ENCODE measurements at places on chromosomes 6 and 20. TPM values are rescaled to one million over a fixed set of nuclear protein-coding genes. Genes with fewer than 3 reads are reported as not detected.

Gene SNX14
- total RNA-seq: 62.4 TPM

Gene LGSN
- total RNA-seq: not detected

Gene FHL5
- 0.14 TPM for total RNA-seq

Gene ZNF391
- total RNA-seq: 8.4 TPM

Gene CST4
- total RNA-seq: 56.8 TPM

Gene SEMG1
- not detected for total RNA-seq

DNA sequence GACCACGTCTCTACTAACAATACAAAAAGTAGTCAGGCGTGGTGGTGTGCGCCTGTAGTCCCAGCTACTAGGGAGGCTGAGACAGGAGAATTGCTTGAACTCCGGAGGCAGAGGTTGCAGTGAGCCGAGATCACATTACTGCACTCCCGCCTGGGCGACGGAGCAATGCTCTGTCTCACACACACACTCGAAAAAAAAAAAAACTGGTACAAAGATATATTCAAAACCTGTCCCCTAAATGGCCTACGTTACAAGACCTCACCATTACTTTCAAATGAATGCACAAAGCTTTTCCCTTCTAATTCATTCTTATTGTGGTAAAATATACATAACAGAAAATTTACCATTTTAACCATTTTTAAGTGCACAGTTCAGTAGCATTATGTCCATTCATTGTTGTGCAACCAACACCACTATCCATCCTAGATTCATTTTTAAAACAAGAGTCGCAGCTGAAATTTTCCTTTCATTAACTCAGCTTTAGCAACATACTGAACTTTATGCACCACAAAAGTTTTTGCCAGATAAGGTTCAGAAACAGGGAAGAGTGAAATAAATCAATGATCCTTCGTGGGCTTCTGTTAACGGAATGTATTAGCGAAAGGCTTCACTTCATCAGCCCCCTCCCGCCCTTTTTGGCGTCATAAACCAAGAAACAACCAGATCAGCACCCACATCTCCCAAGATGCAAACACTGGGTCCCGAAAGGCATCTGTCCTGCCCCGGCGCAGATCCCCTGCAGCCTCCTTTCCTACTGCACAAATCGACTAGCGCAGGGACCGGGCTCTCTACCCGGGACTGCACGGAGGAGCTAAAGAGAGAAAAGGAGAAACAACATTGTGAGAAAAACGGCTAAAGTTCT, 825 bp upstream of the FAM135A start:
- H3K4me3 ChIP-seq: peak overlapping the region; percentile 94
- DNase-seq: no peak
- H3K4me1 ChIP-seq: peaks cover 11% of the 10 kb centered on the region
- peak overlapping the region; percentile 90 for H3K27ac ChIP-seq
- H3K36me3 ChIP-seq: peaks cover 5% of the 10 kb centered on the region
- H3K27me3 ChIP-seq: peaks cover 7% of the 10 kb centered on the region

DNA sequence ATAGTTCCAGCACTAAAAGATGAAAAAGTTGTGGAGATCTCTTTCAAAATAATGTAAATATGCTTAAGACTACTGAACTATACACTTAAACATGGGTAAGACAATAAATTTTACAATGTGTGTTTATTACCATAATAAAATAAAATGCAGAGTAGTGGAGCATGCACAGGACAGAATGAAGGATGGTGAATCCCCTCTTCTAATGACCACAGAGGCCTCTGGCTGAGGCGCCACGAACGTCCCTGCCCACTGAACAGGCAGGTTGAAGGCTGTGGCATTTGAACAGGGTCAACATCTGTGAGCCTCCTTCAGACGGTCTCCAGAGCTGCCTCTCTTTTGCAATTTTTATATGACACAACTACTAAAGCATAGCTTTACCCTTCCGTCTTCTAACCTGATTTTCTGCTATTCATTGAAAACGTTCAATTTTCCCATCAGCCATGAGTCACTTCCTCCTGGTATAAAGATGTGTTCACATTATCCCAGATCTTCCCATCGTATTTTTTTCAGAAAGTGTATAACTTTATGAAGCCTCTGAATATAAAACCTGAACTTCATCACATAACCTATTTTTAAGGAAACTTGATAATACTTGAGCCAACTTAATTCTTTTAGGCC, 37.8 kb downstream of the ADGRF4 start:
- DNase-seq: no peak
- no peaks in the 10 kb centered on the region for H3K27me3 ChIP-seq
- H3K27ac ChIP-seq: no peak overlapping the region
- no peak overlapping the region for H3K4me3 ChIP-seq
- H3K4me1 ChIP-seq: no peaks in the 10 kb centered on the region
- no peaks in the 10 kb centered on the region for H3K36me3 ChIP-seq

- H3K4me1 ChIP-seq: peaks cover 4% of the 10 kb centered on the region
- H3K27me3 ChIP-seq: no peaks in the 10 kb centered on the region
- H3K36me3 ChIP-seq: no peaks in the 10 kb centered on the region
- H3K4me3 ChIP-seq: no peak overlapping the region
These were observed 27.4 kb downstream of the FERMT1 start for GRCh38 chr20:6095409-6095808.

DNA sequence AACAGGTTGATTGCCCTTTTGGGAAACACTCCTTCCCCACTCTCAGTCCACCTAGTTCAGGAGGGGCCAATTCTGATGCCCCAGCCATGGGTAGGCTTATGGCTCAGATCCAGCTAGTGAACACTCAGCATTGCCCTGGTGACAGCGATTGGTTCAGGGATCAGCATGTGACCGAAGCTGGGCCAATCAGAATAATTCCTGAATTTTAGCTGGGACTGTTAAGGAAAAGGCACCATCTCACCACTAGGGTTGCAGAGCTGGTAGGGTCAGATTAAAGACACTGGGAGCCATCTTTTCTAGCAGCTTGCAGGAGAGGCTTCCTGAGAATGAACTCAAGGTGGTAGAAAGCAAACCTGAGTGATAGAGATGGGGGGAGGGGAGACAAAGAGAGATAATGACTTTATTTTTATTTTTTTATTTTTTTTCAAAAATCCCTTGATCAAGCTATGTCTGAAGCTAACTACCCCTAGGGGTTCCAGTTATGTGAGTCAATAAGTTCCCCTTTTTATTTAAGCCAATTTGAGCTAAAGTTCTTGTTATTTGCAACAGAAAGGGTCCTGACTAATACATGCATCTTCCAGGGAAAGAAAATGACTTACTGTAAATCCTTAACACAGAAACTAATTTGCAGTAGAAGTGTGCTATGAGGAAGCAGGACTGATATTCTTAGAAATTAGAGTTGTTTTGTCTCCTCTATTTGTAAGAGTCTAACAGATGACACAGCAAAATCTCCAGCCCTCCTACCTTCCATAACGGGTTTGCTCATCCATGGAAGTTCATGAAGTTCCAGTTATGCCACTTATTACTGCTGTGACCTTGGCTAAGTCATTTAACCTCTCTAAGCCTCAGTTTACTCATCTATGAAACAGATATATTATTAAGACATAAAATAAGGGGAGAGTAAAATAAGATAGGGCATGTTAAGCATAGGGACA, 44.7 kb downstream of the EYA2 start:
- peaks cover 13% of the 10 kb centered on the region for H3K4me1 ChIP-seq
- DNase-seq: no peak
- no peaks in the 10 kb centered on the region for H3K27me3 ChIP-seq
- no peak overlapping the region for H3K27ac ChIP-seq

- H3K27ac ChIP-seq: no peak overlapping the region
- peaks cover 2% of the 10 kb centered on the region for H3K27me3 ChIP-seq
- DNase-seq: no peak
These were observed 20.1 kb upstream of the EMILIN3 start for GRCh38 chr20:41386502-41387427.

GRCh38 chr6:36110863-36111262, 19.4 kb upstream of the MAPK13 start:
- peak overlapping the region; percentile 31 for H3K27ac ChIP-seq
- H3K4me3 ChIP-seq: no peak overlapping the region
- H3K27me3 ChIP-seq: no peaks in the 10 kb centered on the region
- peaks cover 19% of the 10 kb centered on the region for H3K4me1 ChIP-seq
- DNase-seq: no peak

GRCh38 chr20:57408131-57408530, 16.9 kb downstream of the RBM38 start:
- no peak overlapping the region for H3K4me3 ChIP-seq
- H3K27me3 ChIP-seq: no peaks in the 10 kb centered on the region
- no peak overlapping the region for H3K27ac ChIP-seq
- DNase-seq: no peak
- H3K4me1 ChIP-seq: peaks cover 11% of the 10 kb centered on the region
- peaks cover 9% of the 10 kb centered on the region for H3K36me3 ChIP-seq

DNA sequence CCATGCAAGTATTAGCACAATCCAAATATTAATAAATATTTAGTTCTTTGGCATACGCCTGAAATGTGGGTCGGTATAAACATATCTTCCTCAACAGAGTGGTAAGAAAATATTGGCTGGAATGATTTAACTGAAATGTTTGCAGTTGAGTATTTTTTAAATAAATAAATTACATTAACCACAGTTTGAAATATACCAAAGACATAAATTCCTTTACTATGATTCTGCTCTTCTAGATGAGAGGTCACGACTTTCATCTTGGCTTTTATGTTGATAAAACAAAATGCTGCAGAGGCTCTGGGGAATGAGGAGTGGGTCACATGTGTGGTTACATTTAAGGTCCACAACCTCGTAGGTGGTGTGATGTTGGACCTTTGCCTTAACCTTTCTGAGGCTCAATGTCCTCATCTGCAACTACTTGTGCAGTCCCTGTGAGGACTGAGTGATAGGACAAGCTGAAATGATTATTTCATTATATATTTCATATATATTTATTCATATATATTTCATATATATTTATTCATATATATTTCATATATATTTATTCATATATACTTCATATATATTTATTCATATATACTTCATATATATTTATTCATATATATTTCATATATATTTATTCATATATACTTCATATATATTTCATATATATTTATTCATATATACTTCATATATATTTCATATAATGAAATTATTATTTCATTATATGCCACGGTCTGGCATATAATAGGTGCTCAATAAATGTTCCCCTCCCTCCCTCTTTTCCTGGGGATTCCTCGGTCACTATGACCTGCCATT, 107.4 kb downstream of the SAMD5 start:
- no peaks in the 10 kb centered on the region for H3K4me1 ChIP-seq
- H3K4me3 ChIP-seq: no peak overlapping the region
- H3K27me3 ChIP-seq: no peaks in the 10 kb centered on the region
- no peak overlapping the region for H3K27ac ChIP-seq
- H3K36me3 ChIP-seq: peaks cover 3% of the 10 kb centered on the region

- no peak overlapping the region for H3K27ac ChIP-seq
- H3K4me3 ChIP-seq: no peak overlapping the region
- no peak for DNase-seq
- H3K4me1 ChIP-seq: peaks cover 3% of the 10 kb centered on the region
- no peaks in the 10 kb centered on the region for H3K36me3 ChIP-seq
These were observed 219.2 kb downstream of the C6orf118 start for GRCh38 chr6:165090242-165090641.

GRCh38 chr6:87724983-87725811, 23.2 kb upstream of the AKIRIN2 start:
- no peaks in the 10 kb centered on the region for H3K27me3 ChIP-seq
- no peak overlapping the region for H3K4me3 ChIP-seq
- peaks cover 18% of the 10 kb centered on the region for H3K4me1 ChIP-seq

- DNase-seq: no peak
- peaks cover 6% of the 10 kb centered on the region for H3K36me3 ChIP-seq
- peaks cover 15% of the 10 kb centered on the region for H3K4me1 ChIP-seq
- no peak overlapping the region for H3K4me3 ChIP-seq
- H3K27me3 ChIP-seq: peaks cover 4% of the 10 kb centered on the region
These were observed 654.8 kb downstream of the RNF144B start for GRCh38 chr6:19041906-19042305.

DNA sequence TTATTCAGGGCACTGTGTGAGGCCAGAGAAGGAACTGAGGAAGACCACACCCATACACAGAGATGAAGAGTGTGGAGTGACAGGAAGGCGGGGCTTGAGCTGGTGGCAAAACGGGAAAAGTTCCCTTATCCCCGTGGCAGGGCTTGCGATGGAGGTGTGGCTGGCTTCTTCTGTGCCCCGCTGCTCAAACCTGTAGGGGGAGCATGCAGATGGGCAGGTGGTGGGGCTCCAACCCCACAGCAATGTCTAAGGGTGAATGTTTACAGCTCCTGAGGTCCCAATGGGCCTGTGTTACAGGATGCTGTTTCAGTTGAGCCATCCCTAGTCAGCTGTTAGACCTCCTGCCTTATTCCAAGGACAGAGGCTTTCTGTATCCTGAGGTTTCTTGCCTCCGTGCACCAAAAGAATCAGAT, 105.9 kb downstream of the LY86 start:
- DNase-seq: no peak
- no peak overlapping the region for H3K4me3 ChIP-seq
- H3K36me3 ChIP-seq: no peaks in the 10 kb centered on the region
- H3K27ac ChIP-seq: peak overlapping the region; percentile 91

DNA sequence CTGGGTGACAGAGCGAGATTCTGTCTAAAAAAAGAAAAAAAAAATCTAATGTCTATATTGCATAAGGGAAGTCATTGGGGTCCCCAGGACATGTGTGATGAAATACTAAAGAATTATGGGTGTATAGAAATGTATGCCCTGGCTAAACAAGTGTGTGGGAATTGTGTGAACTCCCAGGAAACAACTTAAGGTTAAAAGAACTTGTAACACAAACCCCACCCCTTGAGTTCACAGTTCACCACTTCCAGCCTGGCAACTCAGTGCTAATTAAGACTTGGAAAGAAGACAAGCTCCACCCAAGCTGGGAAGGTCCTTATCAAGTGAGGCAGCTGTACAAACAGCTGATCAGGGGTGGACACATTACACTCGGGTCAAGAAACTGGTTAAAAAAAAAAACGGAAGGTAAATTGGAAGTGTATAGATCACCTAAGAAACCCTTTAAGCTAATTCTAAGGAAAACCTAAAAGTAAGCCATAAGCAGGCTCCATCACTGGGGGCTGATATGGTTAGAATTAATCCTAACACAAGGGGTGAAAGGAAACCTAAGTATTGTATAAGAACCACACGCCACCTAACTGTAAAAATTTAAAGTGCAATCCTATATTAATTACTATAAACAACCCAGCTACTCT, 25.2 kb downstream of the HLA-A start:
- peak overlapping the region; percentile 48 for H3K27ac ChIP-seq
- peaks cover 18% of the 10 kb centered on the region for H3K27me3 ChIP-seq
- no peaks in the 10 kb centered on the region for H3K36me3 ChIP-seq
- peak overlapping the region; percentile 21 for H3K4me3 ChIP-seq
- peaks cover 31% of the 10 kb centered on the region for H3K4me1 ChIP-seq

Data from type B pancreatic cell (in vitro differentiated cells).